Smooth muscle cell of bladder (primary cell): ENCODE measurements at places on chromosomes 7 and 10. TPM values are rescaled to one million over a fixed set of nuclear protein-coding genes. Genes with fewer than 3 reads are reported as not detected.

Gene TRPV5
- not detected in 2 replicates for total RNA-seq

Gene CYP26C1
- under 0.01 TPM in 2 replicates for total RNA-seq

Gene GBX1
- total RNA-seq, result not detected in 2 replicates

Gene AKR1B15
- total RNA-seq, result 0.43 and 1.9 TPM in 2 replicates

Gene ELOVL3
- total RNA-seq, result 0.85 and 1.2 TPM in 2 replicates
